ENCODE measurements at places on chromosomes 2 and 18. TPM values are rescaled to one million over a fixed set of nuclear protein-coding genes. Genes with fewer than 3 reads are reported as not detected.

DNA sequence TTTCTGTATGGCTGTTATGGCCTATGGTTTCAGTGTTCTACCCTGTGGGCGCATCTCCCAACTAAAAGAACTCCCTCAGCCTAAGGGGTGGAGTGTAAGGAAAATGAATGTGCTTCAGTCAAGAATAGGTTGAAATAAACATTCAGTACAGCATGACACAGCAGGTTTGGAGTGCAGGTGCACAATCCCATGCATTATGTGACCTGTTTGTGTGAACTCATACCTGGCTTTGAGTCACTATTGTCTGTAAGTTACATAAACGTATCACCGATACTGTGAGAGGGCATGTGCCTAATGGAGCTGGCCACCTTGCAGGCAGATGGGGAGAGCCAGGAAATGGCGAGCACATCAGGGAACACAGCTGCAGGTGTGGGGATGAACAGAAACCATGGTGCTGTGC, 216.0 kb downstream of the DSEL start:
- no peak for DNase-seq

GRCh38 chr2:46564811-46565241, 85.5 kb downstream of the TMEM247 start:
- DNase-seq, result no peak

Gene MEP1B
- total RNA-seq, result 0.19 TPM

Gene SCN3A
- 6.9 TPM for total RNA-seq

Gene NR4A2
- 3.9 TPM for total RNA-seq
